Activated CD8-positive, alpha-beta memory T cell treated with anti-CD3 and anti-CD28 coated beads, Interleukin-2, amount 50 U/mL, for 4 hours (primary cell): ENCODE measurements at places on chromosomes 2 and 18.

- DNase-seq, result no peak
Observed at GRCh38 chr2:27095745-27096651, 9.4 kb downstream of the KHK start.

DNA sequence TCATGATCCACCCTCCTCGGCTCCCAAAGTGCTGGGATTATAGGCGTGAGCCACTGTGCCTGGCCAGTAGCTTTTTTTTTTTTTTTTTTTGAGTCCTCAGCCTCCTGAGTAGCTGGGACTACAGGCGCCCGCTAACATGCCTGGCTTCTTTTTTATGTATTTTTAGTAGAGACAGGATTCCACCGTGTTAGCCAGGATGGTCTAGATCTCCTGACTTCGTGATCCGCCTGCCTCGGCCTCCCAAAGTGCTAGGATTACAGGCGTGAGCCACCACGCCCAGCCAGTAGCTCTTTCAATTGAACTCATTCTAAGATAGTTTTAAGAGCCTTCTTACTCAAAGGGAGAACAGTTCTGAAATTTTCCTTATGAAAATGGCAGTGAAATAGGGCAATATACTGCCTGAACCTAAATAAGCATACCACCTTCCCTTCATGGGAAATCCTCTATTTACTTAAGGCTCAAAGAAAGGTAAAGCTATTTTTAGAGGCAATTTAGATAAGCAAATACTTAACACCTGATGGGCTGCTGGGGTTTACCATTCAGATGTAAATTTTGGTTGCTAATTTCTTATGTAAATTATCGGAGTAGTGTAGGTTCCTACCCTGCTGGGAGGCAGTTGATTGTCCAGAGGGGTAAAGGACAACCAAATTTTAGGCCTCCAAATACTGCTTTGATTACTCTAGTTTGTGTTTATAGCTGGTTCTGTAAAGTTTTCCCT is 144.7 kb downstream of the GREB1L start:
- no peak for DNase-seq

DNA sequence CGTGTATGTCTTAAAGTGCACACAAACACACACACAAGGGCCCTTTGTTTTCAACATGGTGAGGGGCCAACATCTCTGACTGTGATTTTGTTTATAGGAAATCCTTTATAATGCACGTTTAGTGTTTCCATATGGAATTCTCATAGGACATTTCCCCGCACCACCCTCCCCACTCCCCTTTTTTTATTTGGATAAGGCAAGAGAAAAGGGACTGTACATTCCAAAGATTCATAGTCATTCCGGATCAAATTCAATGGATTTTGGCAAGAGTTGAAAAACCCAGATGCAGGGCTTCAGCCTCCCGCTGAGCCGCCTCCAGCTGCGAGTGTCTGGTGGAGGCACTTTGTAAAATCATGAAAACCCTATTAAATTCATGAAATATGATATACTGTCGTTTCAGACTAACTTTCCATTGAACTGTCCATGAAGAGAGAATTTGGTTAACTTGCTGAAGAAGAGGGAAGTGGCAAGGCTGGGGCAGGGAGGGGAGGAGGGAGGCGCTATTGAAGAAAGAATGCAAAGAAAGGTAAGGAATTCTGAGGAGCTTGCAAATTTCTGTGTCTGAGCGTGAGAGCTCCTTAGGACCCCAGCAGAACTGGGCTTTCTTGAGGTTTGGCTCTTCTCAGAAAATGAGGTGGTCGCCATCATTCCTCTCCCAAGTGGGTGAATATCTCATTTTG is 25.8 kb upstream of the SLC14A2 start:
- no peak for DNase-seq

DNA sequence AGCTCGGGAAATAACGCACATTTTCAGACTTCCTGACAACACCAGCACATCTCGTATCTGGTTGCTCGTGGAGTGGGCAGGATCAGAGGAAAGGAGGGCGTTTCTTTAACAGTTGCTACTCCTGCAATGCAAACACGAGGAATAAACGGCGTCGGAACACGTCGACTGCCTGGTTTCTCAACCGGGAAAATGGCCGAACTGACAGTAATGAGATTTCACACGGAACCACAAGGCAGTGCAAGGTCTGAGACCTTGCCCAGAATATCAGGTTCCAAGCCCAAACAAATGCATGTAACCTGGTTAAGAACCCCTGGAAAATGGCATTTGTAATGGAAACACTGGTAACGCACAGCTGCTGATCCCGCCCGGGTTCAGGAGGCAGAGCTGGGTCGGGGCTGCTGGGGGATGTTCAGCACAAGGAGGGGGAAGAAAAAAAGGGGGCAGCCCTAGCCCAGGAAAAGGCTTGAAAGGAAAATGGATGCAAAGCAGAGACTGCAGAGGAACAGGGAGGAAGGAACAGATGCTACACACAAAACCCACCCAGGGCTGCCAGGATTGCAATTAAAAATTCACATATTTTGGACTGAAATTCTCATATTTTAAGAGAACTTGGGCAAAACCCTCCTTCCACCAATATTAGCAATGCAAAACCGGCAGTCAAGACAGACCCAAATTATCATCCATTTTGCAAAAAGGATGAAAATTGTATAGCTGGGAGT is 61.6 kb upstream of the KLHL29 start:
- no peak for DNase-seq

GRCh38 chr2:95389245-95390119 is 13.0 kb upstream of the FAHD2A start:
- DNase-seq, result no peak

DNA sequence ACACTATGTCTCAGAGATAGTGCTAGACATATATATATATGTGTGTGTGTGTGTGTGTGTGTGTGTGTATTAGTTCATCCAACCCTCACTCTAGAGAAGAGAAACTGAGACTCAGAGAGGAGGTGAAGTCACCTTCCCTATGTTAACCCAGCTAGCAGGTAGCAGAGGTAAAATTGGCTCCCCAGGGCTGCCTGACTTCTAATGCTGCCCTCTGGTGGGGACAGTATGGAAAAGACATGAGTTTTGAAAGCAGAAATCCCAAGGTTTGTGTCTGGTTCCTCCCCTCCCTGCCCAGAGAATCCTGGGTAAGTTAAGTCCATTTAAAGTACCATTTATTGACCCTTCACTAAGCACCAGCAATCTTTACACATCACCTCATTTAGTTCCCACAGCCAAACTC is 137.7 kb downstream of the THNSL2 start:
- DNase-seq, result no peak

- no peak for DNase-seq
Observed at GRCh38 chr18:54162431-54162830, 62.0 kb downstream of the MBD2 start.

DNA sequence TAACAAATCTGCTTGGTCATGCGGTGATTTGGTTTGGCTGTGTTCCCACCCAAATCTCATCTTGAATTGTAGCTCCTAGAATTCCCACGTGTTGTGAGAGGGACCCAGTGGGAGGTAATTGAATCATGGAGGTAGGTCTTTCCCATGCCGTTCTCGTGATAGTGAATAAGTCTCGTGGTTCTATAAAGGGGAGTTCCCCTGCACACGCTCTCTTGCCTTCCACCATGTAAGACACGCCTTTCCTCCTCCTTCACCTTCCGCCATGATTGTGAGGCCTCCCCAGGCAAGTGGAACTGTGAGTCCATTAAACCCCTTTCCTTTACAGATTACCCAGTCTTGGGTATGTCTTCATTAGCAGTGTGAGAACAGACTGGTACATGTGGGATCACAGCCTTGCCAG is 36.7 kb downstream of the TRABD2A start:
- DNase-seq, result no peak

DNA sequence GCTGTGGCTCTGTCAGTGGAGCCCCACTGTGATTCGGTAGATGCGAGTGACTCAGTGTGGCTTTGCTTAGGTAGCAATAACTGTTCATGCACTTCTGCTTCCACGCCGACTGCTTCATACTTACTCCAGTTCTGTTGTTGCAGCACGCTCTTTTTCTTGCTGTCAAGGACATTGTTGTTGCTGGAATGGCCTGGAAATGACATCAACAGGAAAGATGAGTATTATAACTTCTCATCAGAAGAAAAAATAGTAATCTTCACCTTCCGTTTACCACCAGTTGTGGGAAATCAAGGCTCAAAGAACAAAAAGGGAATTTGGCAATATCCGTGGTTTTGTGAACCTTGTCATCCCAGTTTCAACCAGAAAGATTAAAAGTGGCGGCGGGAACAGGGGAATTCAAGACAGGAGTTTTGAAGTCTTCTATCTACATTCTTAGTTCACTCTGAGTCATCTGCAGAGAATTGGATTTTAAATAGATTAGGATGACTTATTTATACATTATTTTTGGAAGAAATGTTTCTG is 8.3 kb downstream of the TM4SF20 start:
- DNase-seq, result no peak

- no peak for DNase-seq
Observed at GRCh38 chr2:219784178-219784577, 156.7 kb downstream of the SLC4A3 start.

DNA sequence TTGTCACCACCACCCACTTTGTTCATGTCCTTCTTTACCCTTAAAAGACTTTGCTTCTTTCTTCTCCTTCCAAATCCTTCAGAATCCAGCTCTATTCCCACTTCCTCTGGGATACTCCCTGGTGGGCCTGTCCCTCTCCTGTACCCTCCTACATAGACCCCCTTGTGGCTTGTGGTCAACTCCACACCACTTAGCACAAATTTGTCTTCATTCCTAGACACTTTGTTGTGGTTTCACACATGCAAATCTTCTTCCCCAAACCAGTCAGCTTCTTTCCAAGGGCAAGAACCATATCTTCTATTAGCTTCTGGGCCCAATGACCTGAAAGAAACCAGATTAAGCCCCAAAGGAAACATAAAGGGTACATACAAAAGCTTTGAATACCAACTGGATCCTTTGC is 342.4 kb downstream of the TNS1 start:
- no peak for DNase-seq

DNA sequence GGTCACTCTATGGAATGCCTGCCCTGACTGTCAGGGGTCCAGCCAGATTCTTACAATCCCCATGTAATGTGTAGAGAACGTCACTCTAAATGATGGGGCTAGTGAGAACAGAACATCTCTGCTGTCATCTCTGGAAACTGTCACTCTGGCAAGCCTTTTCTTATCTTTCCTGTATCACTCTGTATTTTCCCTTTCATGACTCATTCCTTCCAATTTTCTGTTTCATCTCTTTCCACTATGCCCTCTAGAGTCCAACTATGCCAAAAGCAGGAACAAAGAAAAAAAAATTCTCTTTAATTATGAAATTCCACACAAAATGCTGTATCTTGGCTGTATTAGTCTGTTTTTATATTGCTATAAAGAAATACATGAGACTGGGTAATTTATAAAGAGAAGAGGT is 608.8 kb downstream of the ADCYAP1 start:
- no peak for DNase-seq

DNA sequence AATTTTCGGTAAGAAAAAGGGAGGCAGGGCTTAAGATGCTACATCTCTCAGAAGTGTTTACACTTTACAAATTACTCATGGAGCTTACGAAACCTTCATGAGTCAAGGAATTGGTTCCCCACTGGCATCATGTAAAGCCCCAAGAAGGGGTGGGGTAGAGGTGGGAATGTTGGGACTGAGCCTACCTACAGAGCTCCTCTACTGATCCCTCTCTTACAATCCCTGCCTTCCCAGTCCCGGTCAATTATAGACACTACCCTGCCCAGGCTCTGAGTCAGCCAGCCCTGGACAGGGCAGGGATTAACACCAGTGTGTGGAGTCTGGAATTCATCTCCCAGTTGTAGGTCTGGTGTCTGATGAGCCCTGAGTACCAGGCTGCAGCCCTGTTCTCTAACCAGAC is 248.9 kb downstream of the PAX3 start:
- DNase-seq, result no peak

- no peak for DNase-seq
Observed at GRCh38 chr18:58168221-58168620, 124.2 kb downstream of the NEDD4L start.

DNA sequence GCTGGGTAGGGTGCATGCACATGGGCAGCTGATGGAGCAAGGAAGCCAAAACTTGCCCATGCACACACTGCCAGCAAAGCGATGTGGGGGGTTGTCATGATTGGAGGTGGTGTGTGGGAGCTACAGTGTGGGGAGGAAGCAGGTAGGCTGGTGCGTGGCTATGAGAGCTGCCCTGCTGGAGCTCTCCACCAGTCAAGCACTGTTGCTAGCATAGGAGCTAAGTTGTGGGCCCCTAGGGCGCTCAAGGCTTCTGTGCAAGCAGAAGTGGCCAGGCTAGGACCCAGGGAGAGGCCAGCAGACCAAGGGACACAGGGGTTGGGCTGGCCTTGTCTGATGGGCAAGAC is 20.2 kb downstream of the EHBP1 start:
- no peak for DNase-seq

DNA sequence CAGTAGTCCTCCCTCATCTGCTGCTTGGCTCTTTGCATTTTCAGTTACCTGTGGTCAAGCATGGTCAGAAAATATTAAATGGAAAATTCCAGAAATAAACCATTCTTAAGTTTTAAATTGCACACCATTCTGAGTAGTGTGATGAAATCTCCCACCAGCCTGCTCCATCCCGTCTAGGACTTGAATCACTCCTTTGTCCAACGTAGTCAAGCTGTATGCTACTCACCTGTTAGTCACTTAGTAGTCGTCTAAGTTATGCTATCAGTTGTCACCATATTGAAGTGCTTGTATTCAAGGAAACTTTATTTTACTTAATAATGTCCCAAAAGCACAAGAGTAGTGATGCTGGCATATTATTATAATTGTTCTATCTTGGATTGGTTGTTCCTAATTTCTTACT is 172.5 kb downstream of the FIGN start:
- no peak for DNase-seq

DNA sequence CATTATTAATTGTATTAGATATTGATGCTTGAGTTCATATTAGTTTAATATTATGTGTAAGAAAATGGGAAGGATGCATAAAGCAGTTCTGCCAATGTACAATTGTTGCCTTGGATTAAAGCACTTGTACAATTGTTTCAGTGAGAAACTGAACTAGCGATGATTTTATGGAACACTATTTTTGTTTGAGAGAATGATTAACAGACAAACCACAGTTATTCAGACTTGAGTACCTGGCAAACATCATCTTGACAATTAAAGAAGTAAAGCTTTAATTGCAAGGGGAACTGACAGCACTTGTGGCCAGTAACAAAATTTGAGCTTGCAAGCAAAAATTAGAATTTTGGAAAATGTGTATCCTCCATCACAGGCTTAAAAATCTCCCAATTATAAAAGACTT is 214.3 kb downstream of the RIT2 start:
- no peak for DNase-seq

GRCh38 chr2:163630836-163631235 is 105.0 kb downstream of the FIGN start:
- DNase-seq, result no peak
